ENCODE measurements at places on chromosomes 5 and 9. TPM values are rescaled to one million over a fixed set of nuclear protein-coding genes. Genes with fewer than 3 reads are reported as not detected.

DNA sequence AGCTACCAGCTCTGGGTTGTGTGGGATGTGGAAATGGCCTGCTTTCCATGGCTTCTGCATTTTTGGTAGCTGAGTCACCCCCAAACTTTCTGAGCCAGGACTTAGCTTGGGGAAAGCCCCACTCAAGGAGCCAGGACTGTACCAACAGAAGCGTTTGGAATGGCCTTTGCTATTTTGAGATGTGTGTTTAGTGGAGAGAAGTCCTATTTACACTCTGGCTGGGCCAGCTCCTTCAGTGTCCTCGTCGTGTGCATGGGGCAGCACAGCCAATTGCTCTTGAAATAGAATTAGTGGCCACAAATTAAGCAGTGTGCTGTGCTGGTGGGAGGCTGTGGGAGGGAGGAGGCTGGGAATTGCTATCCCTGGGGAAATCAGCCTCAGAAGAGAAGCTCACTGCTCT is 51.6 kb downstream of the ENTREP1 start:
- no peaks in the 10 kb centered on the region for H3K36me3 ChIP-seq
- no peak for DNase-seq
- H3K27me3 ChIP-seq: no peaks in the 10 kb centered on the region

DNA sequence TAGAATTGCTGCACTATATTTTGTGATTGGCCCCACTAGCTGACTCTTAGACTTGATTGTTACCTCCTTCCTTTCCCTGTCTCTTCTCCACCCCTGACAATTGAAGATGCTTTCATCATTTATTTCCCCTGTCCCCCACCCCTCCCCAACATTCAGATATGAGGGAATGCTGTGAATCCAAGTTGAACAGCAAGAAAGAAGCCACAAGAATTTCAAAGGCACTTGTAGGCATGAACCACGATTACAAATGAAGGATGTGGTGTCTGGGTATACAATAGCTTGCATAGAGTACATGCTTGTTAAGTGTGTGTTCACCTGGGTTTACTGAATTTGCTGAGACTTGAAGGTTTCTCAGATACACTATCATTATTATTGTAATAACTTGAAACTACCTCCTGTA is 78.3 kb upstream of the TRIO start:
- no peaks in the 10 kb centered on the region for H3K27me3 ChIP-seq
- no peaks in the 10 kb centered on the region for H3K36me3 ChIP-seq
- no peak for DNase-seq
- H3K4me1 ChIP-seq: no peaks in the 10 kb centered on the region
- H3K4me3 ChIP-seq: no peak overlapping the region

DNA sequence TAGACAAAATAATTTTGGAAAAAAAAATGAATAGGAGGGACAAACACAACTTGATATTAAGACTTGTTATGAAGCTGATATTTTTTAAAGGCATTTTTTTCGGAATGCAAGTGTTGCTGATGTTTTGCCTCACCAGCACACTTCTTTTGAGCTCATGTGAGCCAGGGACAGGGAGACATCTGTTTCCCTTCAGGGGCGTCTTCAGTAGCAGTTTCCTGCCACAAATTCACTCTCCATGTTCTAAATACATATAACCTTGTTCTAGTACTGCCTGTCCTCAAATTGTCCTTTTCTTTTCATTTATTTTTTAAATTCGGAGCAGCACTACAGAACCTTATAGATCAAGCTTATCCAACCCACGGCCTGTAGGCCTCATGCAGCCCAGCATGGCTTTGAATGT is 316.0 kb upstream of the PAPPA start:
- H3K4me3 ChIP-seq: no peak overlapping the region
- DNase-seq: no peak
- H3K27me3 ChIP-seq: peaks cover 9% of the 10 kb centered on the region
- H3K36me3 ChIP-seq: peaks cover 2% of the 10 kb centered on the region

Gene TAF1L
- total RNA-seq: not detected
